Dermis microvascular lymphatic vessel endothelial cell (primary cell): ENCODE measurements at places on chromosomes 2 and 18. TPM values are rescaled to one million over a fixed set of nuclear protein-coding genes. Genes with fewer than 3 reads are reported as not detected.

DNA sequence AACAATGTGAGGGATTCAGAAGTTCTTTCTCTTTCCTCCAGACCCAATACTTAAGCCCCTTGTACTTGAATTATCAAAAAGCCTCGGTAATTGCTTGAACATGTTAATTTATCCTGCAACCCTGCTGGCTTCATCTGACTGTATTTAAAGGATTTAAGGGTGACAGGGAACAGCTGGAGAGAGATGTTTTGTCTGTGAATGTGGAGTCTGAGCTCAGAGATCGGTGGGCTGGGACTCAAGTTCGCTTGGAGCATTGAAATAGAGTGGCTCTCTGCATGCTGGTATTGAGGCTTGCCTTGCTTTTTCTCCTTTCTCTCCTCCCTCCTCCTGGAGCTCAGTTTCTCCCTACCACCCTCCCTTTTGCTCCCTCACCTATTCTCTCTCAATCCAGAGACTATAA lies 73.6 kb downstream of the BOD1L2 start:
- no peak for DNase-seq

The KLF7 gene
- 8.5 and 8.7 TPM in 2 replicates for total RNA-seq

The CENPA gene
- total RNA-seq: 5.2 and 17.1 TPM in 2 replicates

- no peak for DNase-seq
These were observed 980 bp downstream of the OBSL1 start for GRCh38 chr2:219570194-219570923.

- no peak for DNase-seq
These were observed 134.3 kb upstream of the PIEZO2 start for GRCh38 chr18:11283479-11284161.

- DNase-seq: no peak
These were observed 124.8 kb upstream of the DAPL1 start for GRCh38 chr2:158670292-158670691.

GRCh38 chr2:223262946-223263345 lies 211.0 kb downstream of the KCNE4 start:
- no peak for DNase-seq

- DNase-seq: no peak
These were observed 94.9 kb downstream of the RND3 start for GRCh38 chr2:150392614-150393013.

The GALNT5 gene
- not detected in 2 replicates for total RNA-seq

The IL1RL2 gene
- total RNA-seq: 0.13 and 0.25 TPM in 2 replicates

The AQP12A gene
- total RNA-seq: not detected in 2 replicates

GRCh38 chr2:189285962-189286645 lies 106.5 kb upstream of the COL5A2 start:
- no peak for DNase-seq

DNA sequence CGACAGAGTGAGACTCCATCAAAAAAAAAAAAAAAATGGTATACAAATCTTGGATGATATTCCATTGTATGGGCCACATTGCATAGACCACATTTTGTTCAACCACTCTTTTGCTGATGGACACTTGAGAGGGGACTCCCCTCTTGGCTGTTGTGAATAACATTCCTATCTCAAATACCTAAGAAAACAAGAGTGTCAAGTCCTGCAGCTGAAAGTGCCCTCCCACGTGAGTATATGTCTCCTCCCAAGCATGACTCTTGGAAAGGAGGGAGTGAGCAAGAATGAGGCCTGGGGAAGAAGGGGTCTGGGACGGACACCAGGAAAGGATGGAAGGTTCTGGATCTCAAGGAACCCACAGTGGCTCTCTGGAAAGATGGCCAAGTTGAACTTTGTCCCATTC lies 36.0 kb upstream of the NPAS2 start:
- DNase-seq: no peak

- DNase-seq: no peak
These were observed 220.1 kb downstream of the SNTG2 start for GRCh38 chr2:1170711-1171110.

DNA sequence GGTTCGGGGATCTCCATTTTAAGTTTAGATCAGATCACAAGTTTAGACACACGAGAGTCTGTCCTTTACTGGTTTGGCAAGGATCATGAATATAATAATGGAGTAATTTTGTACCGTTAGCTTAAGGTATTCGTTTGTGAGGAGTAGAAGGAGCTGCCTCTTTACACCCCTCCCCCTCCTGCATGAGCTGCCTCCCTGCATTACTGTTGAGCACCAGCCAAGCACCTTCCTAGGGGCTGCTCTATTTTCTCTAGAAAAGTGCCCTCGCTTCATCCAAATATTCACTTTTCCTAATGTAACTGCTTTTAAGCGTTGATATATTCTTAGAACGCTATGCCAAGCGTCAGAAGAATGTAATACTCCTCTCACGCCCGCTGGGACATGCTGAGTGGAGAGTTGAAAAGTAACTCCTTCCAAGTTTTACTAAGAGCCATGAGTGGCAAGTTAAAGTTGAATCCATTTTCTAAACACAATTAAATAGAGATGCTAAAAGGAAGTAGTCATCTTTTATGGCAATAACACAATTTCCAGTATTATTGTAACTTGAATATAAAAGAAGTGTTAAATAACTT lies 25.4 kb upstream of the SCN7A start:
- no peak for DNase-seq

The CDH19 gene
- total RNA-seq: under 0.01 TPM in 2 replicates

The TUBA3E gene
- not detected in 2 replicates for total RNA-seq

DNA sequence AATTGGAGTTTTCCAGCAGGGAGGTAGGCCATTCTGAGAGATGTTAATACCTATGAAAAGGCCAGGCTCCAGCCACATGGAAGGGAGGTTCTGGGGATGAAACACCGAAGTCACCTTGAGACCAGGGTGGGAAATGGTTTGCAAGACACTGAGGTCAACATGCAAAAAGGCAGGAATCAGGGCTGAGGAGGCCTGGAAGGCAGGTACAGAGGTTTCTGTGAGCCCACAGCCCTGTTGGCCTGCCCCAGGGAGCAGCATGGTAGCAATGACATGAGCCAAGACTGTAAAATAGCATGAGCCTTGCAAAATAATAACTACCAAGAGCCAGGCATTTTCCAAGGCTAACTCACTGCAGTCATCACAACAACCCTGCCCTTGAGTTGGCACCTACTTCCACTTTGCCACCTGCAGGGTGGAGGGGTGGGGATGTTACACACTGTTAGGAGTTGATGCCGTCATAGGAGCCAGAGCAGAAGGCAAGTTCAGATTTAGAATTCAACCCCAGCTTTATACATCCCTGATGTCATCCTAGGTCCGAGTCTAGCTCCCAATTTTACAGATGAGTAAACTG lies 61.3 kb downstream of the ZBTB7C start:
- no peak for DNase-seq

DNA sequence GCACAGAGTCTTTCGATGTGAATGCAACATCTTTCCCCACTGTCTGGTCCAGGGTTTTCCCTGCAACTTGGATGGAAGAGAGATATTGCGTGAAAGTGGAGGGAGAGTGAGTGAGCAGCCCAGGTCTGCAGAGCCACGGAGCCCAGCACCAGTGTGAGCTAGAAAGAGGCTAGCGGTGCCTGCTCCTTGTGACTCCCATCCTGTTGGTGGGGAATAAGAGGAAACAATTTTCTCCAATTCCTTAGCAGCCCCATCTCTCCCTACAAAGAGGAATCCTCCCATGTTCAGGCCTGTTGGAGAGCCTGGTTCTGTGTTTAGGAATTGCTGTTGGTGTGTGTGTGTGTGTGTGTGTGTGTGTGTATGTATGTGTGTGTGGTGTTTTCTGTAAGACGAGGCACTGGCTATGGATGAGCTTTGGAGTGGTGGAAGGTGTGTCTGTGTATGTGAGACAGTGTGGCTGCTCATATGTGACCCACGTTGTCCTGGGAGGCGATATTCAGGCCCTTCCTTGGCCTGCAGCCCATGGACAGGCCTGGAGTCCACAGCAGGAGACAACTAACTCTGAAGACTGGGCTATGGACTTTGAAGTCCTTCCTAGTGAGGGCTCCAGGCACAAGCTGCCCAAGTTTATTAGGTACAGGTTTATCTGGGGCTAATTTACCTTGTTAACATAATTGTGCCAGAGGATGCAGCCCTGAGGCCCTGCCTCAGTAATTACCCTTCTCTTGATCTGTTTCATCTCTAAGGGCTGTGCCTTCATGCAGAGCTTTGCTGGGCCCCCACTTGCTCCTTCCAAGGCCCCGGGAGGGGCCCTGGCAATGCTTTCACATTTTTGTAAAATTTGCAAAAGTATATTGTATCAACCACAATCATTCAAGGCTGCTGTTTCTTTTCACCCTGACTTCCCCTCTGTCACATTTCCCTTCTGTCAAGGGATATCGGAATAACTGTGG lies 88.6 kb upstream of the HAAO start:
- DNase-seq: peak; percentile 33

The PDE1A gene
- 6.0 and 10.5 TPM in 2 replicates for total RNA-seq

- no peak for DNase-seq
These were observed 5.2 kb upstream of the CTDSP1 start for GRCh38 chr2:218394298-218395089.

The APCDD1 gene
- 0.25 TPM in 1 of 2 replicates, not detected in the other for total RNA-seq

- DNase-seq: no peak
These were observed 57.3 kb upstream of the CYP26B1 start for GRCh38 chr2:72204786-72205503.

The DPP10 gene
- total RNA-seq: not detected in 2 replicates

DNA sequence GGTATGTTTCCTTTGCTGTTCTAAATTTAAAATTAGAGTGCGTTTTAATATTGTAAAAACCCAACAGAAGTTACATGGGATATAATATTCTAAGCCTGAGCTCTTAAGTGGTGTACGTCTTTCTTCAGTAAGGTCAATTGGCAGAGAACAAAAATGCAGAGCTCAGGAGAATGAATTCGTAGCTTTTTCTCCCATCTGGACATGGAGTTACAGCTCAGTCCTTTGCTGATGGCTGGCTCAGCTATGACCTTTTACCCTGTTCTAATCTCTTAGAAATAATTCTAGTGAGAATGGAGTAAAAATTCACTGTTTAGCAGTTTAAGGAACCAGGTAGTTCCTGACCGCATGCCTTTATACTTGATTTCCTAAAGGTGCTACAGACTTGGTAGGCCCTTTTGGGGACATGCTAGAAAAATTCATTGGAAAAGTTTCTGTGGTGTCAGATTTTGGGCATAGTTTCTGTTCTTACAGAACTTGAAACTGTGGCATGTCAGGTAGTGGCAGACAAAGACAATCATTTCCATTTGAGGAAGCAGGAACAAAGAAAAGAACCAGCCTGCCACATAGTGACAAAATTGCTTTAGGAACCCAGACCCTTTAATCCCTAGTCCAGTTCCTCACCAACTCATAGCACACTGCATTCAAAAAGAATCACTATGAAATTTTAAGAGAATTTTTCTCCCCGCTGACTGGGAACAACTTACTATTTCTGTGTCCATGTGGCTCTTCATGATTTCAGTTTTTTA lies 566.8 kb upstream of the ZNF804A start:
- no peak for DNase-seq

The FNDC4 gene
- 10.0 and 16.4 TPM in 2 replicates for total RNA-seq

The SLC30A3 gene
- total RNA-seq: 6.3 and 15.0 TPM in 2 replicates

- DNase-seq: no peak
These were observed 56.4 kb upstream of the HAAO start for GRCh38 chr2:42848726-42849290.

GRCh38 chr2:39990335-39990900 lies 211.4 kb upstream of the THUMPD2 start:
- DNase-seq: no peak

The ADCYAP1 gene
- total RNA-seq: not detected in 2 replicates

- DNase-seq: no peak
These were observed 144.3 kb downstream of the KCNE4 start for GRCh38 chr2:223196331-223196730.

DNA sequence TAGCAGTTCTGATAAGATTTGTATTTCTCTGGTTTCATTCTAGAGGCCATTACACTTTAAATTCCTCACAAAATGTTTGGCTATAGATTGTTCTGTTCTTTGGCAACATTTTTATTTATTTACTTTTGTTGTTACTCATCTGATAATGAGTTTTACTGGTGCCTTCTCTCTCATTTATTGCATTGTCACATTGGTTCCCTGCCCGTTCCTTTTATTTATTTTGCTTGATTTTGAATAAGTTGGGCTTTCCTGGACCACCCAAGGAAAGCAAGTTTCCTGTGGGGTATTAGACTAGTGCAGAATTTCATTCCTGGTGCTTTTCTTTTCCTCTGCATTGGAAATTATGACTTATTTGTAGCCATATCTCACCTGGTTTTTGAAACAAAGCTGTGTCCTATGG lies 232.0 kb downstream of the SOCS6 start:
- DNase-seq: no peak

DNA sequence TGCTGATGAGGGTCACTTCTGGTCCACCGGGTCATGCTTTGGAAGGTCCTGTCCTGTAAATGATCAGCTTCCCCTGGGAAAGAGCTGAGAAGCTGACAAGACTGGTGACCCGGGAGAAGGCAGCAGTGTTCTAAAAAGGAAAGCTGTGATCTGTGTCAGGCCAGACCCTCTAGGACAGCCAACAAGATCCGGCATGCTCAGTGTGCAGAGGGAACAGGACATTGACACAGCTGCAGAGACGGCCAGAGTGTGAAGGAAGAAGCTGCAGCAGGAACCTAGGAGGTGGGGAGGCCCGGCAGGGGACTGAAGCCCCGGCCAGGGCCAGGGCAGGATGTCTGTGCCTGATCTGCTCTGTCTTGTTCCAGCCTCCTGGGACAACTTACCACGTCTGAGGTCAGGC lies 372.7 kb upstream of the ID2 start:
- no peak for DNase-seq

GRCh38 chr2:120991441-120991840 lies 255.8 kb downstream of the GLI2 start:
- no peak for DNase-seq

DNA sequence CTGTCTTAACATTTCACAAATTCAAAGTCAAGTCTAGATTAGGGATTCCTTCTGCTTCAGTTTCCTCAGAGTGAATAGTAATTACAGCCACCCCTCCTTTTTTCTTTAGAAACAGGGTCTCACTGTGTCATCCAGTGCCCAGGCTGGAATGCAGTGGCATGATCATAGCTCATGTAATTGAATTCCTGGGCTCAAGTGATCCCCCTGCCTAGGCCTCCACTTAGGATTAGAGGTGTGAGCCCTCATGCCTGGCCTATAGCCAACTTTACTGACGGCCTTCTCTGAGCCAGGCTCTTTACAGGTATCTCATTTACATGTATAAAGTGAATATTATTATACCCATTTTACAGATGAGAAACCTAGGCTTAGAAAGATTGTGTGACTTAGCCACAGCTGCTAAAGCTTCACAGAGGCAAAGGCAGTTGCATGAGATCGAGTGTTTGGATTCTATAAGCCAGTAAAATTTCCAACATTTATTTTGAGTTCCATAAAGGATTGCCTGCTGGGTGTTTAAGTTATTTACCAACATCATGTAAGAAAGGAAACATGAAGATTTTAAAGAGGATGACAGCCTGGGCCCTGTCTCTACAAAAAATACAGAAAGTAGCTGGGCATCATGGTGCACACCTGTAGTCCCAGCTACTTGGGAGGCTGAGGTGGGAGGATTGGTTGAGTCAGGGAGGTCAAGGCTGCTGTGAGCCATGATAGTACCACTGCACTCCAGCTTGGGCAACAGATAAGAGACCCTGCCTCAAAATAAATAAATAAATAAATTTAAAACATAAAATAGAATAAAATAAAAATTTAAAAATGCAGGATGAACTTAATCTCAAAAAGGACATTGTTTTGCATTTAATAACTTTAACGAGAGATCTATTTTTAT lies 1.8 kb downstream of the ENOSF1 start:
- DNase-seq: no peak

- no peak for DNase-seq
These were observed 38.6 kb downstream of the CYP1B1 start for GRCh38 chr2:38037325-38037724.

GRCh38 chr2:236568068-236568921 lies 1.3 kb upstream of the ACKR3 start:
- DNase-seq: no peak

The AQP4 gene
- total RNA-seq: not detected in 2 replicates

- no peak for DNase-seq
These were observed 141.5 kb downstream of the KCNH7 start for GRCh38 chr2:162697111-162697510.

The UGT1A3 gene
- not detected in 2 replicates for total RNA-seq
